ENCODE measurements at places on chromosomes 1 and 21. TPM values are rescaled to one million over a fixed set of nuclear protein-coding genes. Genes with fewer than 3 reads are reported as not detected.

DNA sequence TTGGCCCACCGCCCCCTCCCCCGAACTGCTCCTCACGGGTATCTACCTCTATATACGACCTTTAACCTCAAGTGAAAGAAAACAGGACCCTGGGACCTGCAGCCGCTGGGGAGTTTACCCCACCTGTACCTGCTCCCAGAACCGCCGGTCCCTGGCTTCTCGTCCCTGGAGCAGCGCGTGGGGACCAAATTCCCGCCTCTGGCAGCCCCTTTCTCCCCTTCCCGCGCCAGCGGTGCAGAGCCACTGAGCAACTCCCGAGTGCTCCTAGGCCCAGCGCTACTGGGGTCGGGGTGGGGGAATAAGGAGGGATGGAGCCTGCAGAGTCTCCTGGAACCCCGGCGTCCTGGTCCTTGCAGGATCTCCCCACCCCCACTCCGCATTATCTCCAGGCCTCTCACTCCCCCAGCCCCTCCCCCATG, 1.6 kb downstream of the SYT6 start:
- peak; percentile 11 for DNase-seq

DNA sequence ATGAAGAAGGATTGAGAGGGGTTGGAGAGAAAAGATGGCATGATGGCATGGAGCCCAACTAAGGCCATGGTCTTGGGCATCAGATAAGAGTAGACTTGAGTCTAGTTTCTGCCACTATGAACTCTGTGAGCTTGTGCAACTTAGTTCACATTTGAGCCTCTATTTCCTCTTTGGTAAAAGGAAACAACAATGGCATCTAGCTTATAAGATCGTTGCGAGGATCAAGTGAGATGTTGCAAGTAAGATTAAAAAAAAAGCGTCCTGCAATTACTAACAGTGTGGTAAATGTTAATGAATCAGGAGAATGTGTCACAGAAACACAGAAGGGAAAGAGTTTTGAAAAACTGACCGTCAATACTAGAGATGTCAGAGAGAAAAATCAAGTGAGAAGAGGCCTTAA, 202.9 kb upstream of the FGGY start:
- DNase-seq: no peak

DNA sequence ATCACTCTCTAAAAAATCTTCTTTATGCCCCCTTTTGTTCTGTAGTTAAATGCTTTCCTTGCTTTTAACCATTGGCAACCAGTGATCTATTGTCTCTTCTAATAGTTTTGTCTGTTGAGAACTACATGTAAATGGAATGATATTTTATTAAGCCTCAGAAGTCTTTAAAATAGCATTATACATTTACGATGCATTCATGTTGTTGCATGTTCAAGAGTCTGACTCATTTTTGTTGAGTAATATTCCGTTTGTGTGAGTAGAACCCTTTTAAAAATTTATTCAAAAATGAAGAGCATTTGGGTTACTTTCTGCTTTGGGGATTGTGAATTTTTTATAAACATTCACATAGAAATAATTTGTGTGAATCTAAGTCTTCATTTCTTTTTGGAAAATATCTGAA, 1352.9 kb downstream of the NCAM2 start:
- no peak for DNase-seq

GRCh38 chr1:179708434-179709195, 34.5 kb upstream of the FAM163A start:
- no peak for DNase-seq

NHLH1 gene
- 0.16 TPM for polyA plus RNA-seq

DNA sequence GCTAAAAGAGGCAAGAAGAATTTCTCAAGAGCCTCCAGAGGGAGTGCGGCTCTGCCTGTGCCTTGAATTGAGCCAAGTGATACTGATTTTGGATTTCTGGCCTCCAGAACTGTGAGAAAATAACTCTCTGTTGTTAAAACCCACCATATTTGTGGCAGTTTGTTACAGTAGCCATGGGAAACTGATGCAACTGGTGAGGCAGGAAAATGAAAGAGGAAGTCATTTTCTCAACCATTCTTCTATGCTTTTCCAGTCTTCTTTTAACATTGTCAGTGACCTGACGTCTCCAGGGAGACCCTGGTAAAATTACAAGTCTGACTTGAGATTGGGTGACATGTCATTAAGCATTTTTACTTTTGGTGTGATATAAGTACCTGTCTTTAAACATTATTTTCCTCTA, 5.8 kb downstream of the OR6P1 start:
- DNase-seq: no peak

DNA sequence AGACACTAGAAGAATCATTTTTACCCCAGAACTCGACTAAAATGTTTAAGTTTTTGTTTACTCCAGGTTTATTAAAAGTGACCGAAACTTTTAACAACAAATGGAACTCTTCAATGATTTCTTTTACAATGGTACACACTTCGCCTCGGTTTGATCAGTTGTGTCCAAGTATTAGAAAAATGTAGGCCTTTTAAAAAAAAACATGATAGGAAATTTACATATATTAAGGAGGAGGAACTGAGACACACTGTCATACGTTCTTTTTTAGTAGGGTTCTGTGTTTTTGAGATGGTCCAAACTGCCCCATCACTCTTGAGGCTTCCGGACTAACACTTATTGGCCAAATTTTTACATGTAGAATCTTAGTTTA, 1.3 kb downstream of the PRDM2 start:
- no peak for DNase-seq
